Calu3 (cell line): ENCODE measurements at places on chromosomes 12 and 14. TPM values are rescaled to one million over a fixed set of nuclear protein-coding genes. Genes with fewer than 3 reads are reported as not detected.

GRCh38 chr14:23408307-23408630 lies 196 bp upstream of the MYH6 start:
- no peak for DNase-seq

GRCh38 chr12:50894241-50894640 lies 51.5 kb downstream of the TMPRSS12 start:
- no peak for DNase-seq

GRCh38 chr14:56902385-56902784 lies 92.1 kb upstream of the OTX2 start:
- no peak for DNase-seq

DNA sequence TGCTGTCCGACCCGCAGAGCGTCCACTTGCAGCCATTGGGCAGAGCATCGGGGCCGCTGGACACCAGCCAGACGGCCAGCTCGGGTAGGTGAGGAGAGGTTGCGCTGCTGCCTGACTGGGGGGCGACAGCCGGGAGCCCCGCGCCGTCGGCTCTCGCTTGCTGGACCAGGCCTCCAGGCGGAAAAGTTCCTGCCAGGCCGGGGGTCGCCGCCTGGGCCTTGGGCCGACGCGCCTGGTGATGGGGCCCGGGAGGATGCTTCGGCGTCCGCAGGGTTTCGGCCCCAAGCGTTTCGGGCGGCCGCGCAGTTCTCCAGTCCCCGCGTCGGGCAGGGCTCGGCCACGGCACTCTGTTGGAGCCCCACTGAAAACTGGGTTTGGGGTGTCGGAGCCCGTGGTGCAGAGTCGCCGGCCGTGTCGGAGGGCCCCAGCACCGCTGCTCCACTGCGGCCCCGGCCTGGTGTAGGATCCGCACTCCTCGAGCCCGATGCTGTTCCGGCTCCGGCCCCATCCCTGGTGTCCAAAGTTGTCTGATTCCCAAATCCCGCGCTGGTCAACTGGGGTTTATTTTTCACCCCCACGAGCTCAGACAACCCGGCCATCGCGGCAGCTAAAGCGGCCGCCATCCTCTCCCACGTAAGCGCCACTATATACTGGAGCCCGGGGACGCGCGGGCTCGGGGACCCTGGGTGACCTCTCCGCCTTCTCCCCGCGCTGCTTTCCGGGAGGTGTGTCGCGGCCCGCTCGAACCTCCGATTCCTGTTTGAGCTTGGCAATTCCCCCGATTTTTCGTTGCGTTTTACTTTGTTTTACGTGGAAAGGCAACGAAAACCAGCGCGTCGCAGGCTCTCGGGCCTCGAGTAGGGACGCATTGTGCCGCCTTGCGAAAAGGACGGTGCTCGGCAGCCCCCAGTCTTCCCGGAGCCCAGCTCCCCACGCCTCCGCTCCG lies 872 bp downstream of the VSX2 start:
- DNase-seq: no peak

DNA sequence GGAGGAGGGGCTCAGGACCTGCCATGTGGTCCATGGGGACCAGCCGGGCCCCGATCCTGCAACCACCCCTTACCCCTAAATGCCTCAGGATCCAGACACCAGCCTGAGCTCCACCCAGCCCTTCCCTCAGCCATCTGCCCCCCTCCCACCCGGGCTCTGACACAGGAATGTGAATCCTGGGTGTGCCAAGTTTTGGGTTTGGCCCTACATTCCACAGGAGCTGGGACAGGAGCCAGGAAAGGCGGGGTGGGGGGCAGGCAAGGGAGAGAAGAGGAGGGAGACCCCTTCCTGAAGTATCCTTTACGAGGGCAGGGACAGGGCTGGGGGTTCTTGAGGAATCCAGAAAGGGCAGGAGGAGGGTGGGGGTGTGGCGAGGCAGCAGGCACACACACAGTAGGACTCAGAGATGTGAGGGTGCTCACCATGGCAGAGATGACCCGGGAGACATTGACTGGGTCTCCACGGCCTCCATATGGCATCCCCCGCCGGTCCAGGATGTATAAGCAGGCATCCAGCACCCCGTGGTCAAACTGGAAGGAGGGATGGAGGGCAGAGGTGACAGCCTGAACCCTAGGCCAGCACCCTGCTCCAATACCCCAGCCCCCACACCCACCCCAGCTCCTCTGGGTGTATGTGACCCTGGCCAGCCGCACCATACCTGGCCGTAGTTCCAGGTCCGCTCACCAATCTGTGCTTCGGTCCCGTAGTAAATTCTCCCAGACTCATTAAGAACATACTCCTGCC lies 3.5 kb downstream of the TGM1 start:
- peak; percentile 37 for DNase-seq

- DNase-seq: no peak
Observed at GRCh38 chr12:53207042-53207441, at the start of gene ITGB7. Gene ITGB7, minus strand, starts transcription at chr12:53207251. Its CDS starts 6,808 bp downstream, at chr12:53200443.

- DNase-seq: no peak
Observed at GRCh38 chr12:124605883-124606774, 38.7 kb upstream of the NCOR2 start.

DNA sequence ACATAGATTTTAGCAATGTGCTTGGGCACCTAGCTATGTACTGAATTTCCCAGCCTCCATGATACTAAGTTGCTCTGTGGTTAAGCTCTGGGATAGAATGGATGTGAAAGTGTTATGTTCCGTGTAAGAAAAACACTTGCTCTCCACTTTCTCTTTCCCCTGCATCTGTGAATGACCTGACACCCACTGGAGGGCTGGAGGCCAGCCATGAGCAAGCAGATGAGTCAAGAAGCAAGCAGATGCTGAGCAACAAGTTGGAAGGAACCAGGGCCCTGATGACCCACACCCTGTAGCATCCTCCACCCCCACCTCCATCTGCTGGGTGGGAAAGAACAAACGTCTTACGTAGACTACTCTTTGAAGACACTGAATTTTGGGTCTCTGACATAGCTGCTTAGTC lies 56.6 kb downstream of the EID3 start:
- no peak for DNase-seq

DNA sequence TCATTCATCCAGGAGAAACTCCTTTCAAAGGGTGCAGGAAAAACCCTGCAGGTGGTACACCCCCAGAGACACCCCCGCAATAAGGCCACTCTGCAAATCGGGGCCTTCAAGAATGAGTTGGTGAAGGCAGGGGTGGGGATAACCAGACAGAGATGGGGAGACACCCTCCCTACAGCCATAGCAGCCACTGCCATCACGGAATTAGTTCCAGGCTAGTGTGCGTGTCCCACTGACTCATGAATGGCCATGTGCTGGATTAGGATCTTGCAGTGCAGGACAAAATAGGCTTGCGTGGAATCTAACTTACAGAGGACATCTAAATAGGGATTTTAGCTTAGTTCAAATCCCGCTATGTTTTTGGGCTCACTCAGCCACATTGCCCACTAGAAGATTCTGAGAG lies 37.8 kb downstream of the SPRING1 start:
- no peak for DNase-seq

MRPS35 gene
- 70.5 and 74.7 TPM in 2 replicates for total RNA-seq

PLBD2 gene
- 31.5 and 36.4 TPM in 2 replicates for total RNA-seq

ACVRL1 gene
- total RNA-seq: 0.44 TPM in 1 of 2 replicates, not detected in the other

CEP170B gene
- total RNA-seq: 60.2 and 67.6 TPM in 2 replicates
